ENCODE measurements at places on chromosomes 6 and 20. TPM values are rescaled to one million over a fixed set of nuclear protein-coding genes. Genes with fewer than 3 reads are reported as not detected.
A peak's percentile ranks its signal among the peaks of the same experiment; 100 is the strongest.

Gene FOXF2
- not detected for total RNA-seq

Gene RAD21L1
- not detected for total RNA-seq

Gene SOX4
- 10.0 TPM for total RNA-seq

Gene SRMS
- total RNA-seq: not detected

Gene PM20D2
- 11.8 TPM for total RNA-seq

Gene XKR7
- not detected for total RNA-seq

- no peak for DNase-seq
Measured at GRCh38 chr20:23023621-23024177, 11.4 kb upstream of the SSTR4 start.

- DNase-seq: no peak
Measured at GRCh38 chr6:75735491-75736186, 13.4 kb upstream of the MYO6 start.

DNA sequence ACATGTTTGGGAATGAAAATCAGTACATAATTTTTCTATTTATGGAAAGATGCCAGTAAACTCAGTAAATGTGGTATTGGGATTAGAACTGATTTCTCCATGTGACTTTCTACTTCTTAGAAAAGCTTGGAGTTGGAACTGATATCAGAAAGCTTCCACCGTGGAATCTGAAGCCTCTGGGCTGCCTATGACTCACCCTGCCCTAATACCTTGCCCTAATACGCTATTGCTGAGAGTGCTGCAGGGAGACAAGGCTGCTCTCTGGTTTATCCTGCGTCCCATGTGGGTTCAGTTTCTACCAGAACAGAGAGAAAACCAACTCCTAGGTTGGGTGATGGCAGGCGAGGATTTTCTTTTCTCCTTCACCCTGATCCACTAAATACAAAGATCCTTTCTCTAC is 3.3 kb upstream of the STMND1 start:
- no peak for DNase-seq

DNA sequence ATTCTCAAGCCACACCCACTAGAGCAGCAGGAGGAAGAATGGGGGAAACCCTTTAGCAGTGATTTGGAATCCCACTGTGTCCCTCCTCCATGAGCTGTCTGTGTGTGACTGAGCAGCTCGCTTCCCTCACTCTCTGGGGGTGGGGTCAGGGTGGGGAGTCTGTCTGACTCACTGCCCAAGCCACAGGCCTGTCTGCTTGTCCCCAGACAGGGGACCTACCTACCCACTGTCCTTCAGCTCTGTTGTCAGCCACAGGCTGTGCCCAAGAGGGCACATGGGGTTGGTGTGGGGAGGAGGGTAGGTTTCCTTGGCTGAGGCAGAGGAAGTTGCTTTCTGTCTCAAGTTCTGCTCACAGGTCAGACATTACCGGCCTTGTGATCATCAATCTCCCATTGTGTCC is 127.0 kb downstream of the MAFB start:
- DNase-seq: no peak

DNA sequence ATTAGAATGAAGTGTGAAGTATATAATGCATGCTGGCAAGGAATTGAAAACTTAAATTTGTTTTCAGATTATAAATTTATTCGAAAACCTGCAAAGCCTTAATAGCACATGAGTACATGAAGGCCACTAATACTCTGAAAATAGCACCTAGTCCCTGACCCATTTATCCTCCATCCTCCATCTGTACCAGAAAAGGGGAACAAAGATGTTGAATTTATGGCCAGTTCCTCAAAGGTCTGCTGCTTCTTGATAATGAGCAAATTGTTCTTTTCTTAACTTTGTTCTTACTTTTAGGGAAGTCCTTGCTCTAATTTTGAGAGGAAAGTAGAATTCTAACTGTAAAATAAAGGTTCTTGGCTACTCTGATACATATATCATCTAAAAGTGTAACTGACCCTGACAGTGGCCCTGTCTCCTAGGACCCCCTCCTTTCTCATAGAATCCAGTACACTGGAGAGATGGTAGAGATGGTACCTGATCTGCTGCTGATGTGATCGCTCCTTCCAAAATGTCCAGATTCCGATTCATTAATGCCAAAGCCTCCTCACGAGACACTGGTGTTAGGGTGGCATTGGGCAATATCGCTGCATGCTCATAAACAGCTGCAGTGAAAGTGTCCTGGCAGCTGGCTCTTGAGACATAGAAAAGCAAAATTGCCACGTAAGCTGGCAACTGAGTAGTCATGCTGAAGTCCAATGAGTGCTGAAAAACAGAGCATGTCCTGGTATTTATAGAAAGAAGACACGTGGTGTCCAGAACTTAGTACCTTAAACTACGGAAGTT is at the start of gene VNN1:
Gene VNN1, minus strand, starts transcription at position 704 of the 783 bp plus-strand sequence. Its CDS starts 20 bp downstream, at position 684.
- DNase-seq: no peak

DNA sequence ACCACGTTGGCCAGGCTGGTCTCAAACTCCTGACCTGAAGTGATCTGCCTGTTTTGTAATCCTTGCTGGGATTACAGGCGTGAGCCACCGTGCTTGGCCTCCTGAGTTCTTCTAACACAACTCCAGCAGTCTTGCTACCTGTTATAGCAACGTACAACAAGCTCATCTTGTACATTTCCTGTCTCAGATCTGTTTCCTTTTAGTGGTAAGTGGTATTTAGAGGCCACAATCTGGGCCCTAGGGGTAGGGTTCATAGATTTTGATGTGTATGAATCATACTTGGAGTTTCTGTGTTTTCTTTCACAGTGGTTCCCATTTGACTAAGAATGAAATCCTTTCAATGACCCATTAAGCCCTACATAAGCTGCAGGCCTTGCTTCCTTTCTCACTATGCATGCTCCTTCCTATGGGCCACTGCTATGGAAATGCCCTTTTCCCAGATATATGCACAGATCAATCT is 27.1 kb upstream of the SYNCRIP start:
- DNase-seq: no peak

DNA sequence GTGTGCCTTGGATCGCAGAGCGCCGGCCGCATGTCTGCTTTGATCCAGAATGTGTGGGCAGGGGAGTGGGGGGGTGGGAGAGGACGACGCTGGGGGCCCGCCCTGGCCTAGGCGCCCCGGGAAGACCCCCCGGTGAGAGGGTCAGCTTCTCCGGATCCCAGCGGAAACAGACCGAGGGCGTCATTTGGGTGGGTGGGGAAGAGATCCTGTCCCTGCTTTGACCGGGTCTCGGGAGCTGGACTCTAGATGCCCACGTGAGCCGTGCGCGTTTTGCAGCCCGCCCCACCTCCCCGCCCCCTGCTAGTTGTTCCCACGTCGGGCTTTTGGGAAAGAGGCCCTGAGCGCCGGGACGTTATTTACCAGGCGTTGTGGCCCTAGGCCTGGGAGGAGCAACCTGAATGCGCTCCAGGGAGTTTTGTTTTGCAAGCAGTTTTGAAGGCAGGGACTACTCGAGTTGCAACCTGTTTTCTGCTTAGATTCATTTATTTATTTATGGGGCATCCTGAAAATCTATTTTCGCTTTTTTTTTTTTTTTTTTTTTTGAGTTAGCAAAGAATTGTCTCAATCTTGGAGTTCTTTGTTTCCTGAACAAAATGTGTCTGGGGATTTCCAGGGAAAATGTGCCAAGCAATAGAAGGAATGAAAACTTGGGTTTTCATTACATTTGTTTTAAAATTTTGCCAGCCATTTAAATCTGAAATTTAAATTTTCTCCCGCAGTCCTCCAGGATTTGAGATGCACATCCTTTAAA is 1.6 kb downstream of the DSP start:
- peak; percentile 80 for DNase-seq

- no peak for DNase-seq
Measured at GRCh38 chr6:49565855-49566254, 15.4 kb downstream of the C6orf141 start.

DNA sequence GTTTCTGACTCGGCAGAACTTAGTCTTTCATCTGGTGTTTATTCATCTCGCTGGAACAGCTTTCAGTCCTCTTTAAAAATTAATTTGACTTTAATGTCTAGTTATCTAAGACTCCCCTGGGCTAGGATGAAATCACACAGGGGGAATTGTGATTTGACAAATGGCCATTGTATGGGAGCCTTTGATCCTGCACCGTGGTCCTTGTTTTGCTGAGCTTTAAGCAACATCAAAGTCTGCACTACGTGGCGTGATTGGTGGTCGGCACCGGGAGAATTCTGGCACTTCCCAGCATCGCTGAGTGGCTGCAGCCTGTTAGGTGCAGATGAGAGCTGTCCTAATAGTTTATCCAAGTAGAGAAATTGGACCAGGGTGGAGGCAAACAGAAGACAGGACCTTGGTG is 146.9 kb downstream of the TBC1D7 start:
- DNase-seq: no peak

DNA sequence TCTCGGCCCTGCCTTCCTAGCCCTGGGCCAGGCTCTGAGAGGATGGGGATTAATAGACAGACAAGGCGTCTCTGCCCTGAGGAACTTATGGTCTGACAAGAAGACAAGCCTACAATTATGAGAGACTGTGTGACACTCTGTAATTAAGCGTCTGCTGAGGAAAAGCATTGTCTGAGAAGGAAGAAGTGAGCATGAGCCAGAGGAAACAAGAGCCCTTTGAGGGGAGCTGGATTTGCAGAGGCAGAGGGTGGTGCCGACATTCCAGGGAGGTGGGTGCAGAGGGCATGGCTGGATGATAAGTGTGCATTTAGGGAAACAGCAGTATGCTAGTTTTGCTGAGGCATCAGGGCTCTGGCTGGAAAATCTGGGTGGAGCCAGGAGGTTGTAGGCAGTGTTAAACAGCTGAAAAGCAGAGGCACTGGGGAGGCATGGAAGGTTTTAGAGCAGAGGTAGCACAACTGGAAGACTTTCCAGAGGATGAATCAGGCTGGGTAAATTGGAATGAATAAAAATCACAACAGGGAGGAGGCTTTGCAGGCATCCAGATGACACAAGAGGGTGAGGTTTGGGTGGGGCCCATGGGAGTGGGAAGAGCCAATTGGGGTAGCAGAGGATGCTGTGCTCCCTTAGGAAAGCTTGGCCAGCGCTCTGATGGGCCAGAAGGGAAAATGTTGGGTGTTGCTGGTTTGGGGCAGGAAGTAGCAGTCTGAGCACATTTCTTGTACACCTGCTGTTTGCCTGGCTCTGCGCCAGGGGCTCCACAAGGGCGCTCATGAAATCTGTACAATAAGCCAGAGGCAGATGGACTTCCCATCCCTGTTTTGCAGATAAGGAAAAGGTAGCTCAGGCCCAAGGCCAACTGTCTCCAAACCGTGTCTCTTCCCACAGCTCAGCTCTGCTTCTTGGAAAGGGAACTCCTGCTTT is 74.0 kb upstream of the MYL9 start:
- peak; percentile 75 for DNase-seq

DNA sequence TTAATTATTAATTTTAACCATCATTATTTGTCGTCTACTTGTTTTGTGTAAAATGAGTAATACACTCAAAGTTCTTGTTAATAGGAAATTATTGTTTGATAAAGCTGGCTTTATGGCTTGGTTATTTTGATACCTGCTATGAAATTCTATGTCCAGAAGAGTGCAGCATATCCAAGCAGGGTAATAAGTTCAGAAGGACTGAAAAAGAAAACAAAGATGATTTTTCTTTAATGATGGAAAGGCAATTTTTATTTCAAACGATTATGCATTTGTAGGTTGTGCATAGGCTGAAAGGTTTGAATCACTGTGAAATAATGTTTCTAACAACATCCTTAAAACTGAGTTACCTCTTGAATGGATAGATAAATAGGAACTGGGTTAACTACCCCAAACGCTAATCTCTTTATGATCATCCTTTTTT is 1.4 kb upstream of the MAN1A1 start:
- DNase-seq: no peak

DNA sequence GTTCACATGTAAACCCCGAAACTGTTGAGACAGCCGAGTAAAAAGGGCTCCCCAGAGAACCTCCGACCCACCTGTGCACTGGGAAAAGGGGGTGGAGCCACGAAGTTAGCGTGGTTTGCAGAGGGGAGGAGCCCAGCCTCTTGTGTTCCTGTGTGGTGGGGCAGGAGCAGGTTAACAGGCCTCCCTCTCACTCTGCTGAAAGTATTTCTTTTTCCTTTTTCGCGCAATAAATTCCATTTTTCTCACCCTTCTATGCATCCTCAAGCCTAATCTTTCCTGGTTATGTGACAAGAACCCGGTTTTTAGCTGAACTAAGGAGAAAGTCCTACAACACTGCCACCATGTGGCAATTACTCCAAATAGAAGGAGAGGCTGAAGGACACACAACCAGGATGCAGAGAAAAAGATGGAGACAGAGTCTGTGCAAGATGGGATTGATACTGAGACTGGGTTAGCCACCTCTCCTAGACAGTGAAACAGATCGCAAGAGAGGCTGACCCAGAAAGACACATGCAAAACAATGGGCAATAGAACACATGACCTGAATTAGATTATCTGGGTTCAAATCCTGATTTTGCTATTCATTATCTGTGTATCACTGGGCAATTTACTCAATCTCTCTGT is 168.7 kb upstream of the PRSS16 start:
- no peak for DNase-seq

GRCh38 chr6:47479140-47479508 is 1.5 kb downstream of the CD2AP start:
- DNase-seq: no peak

DNA sequence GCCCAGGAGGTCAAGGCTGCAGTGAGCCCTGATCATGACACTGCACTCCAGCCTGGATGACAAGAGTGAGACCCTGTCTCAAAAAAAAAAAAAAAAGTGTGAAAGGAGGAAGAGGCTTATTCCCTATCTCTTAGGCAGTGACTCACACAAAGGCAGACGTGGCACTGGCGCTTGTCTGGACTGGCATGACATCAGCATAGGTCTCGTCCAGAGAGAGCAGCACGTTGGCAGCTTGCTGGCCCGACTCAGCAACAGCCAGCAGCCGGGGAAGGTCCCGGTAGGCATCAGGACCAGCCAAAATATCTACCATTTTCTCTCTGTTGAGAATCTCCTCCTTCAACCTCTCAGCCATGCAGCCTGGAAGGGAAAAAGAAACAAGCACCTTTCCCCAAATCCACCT is 14.1 kb downstream of the CDK5RAP1 start:
- DNase-seq: peak; percentile 66
